ENCODE measurements at places on chromosomes 12 and 14.
A peak's percentile ranks its signal among the peaks of the same experiment; 100 is the strongest.

DNA sequence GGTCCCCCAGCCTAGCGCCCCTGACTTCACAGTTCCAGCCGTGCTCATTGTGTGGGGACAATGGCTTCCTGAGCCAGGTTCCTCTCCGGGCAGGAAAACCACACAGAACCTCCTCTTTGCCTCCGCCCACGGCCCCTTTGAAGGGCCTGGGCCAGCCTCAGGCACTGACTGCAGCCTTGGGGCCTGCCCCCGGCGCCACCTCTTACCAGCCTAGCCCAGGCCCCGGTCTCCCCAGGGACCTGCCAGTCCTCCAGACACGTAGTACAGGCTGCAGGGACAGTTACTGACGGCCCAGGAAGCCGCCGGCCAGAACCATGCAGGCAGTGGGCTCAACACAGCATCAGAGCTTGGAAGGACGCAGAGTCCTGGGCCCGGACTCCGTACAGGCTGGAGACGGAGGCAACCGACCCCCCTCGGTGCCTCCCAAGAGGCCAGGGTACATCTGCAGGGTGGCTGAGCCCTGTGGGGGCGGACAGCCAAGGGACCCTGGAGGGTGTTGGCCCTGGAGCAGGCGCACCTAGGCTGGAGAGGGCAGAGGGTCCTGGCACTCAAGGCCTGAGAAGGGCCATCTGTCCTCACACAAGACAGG is 20.9 kb upstream of the NUDT14 start:
- DNase-seq = no peak

- DNase-seq = no peak
Measured at GRCh38 chr14:44699391-44699790, 192.3 kb upstream of the FSCB start.

- no peak for DNase-seq
Measured at GRCh38 chr12:70733385-70733784, 96.2 kb upstream of the PTPRB start.

DNA sequence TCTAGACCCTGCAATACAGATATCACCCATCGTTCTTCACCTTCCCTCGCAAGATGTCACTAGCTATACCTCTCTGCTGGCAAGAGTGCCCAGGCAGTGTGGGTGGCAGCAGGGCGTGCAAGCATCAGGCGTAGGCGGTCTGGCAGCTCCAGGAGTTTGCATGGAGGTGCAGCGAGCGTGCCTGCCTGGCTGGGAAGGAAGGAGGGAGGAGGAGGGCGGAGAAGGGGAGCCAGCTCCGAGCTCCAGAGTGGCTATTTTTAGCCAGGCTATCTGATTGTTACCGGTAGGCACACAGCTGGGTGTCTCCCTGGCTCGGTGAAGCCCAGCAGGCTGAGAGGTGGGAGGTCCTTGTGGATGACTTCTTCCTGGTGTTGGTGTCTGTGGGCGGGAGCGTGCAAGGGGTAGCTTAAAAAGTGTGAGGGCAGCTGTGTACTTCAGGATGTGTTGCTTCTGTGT is 6.2 kb downstream of the FOXJ2 start:
- peak; percentile 63 for DNase-seq

DNA sequence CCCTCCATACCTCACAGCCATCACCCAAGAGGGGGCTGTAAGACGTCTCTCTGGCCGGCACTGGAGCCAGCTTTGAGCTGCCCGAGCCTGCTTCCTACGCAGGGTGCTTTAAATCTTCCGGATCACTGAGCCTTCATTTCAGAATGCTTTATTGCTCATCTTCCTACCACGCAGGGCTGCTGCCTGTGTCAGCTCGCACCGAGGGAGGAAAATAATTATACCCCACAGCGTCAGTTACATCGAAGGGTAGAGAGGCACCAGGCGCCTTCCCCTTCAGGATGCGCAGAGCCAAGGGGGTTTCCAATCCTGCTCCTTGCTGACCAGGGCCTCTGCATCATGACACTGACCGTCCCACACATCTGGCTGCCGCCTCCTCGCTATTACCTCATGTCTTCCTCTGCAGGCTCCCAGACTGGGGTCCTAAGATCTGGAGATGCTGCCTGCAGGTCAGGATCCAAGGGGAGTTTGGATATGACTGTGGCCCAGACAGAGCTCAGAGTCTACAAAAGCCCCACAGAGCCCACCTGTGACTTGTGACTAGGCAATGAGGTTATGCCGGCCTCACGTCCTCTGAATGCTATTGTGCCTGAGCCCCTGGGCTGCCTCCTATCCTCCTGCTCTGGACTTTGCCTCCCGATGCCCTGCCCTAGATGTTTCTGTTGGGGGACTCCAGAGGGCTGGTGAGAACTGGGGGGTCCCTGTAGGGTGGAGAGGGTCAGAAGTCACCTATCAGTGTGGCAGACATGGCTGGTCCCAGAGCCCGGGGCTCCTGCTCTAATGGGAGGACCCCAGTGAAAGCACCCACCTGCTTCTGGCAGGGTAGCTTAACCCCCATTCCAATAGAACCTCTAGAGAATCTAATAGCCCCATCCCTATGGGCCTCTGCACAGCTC is 220.3 kb upstream of the RTL1 start:
- no peak for DNase-seq

GRCh38 chr14:40402957-40403356 is 970.7 kb upstream of the FBXO33 start:
- DNase-seq = no peak

DNA sequence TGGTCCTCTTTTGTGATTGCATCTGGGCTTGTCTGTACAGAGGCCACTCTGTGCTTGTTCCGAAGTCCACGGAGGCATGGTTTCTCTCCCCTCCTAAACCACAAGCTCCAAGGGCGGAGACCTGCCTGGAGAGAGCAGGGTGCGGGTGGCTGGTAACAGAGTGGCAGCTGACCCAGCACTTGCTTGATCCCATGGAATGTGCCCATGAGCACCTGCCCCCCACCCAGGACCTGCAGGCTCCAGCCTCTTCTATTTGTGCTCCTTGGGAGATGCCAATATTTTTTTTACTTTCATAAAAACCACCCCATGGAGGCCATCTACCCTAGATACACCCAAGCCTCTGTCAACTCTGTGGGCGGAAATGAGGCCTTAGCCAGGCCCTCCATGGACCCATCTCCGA is 104.7 kb downstream of the PRMT8 start:
- DNase-seq = no peak

DNA sequence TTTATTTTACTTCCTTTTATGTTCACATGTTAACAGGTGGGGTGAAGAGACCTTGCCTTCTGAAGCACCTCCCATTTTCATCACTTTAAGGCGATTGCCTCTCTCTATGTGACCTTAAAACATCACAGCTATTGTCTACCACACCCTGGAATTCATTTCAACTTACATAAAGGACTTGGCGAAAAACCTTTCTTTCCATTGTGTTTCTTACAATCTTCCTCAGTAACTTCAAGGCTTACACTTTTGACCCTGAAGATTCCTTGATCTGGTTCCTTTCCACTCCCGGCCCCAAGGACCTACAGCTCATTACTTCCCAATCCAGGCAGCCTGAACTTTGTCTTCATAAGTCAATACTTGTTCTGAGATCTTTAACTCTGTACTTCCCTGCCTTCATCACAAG is 443.3 kb downstream of the ADAMTS20 start:
- DNase-seq = no peak

DNA sequence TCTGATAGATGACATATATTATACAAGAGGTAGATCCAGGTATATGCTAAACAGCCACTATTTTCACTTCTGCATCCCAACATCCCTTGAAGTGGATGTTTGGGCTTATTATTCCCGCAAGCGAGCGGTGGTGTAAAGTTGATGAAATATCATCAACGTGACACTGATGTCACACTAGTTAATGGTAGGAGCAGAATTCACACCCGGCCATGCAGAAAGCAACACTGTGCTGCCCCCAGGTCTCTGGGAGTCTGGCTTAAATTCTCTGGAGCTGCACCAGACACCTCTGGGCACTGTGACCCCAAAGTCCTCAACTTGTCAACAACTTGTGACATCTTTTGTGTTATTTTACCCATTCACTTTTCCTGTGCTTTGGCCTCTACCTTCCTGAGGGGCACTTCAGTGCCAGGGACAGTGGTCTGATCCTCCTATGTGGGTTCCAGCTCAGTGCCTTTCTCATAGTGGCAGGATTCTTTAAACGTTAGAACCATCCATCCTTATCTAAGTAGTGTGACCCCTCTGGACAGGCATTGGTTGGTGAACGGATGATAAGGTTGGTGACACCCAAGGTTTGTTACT is 952 bp downstream of the DRAM1 start:
- DNase-seq = no peak

- no peak for DNase-seq
Measured at GRCh38 chr14:94284221-94284620, 8.8 kb downstream of the SERPINA10 start.

- peak; percentile 36 for DNase-seq
Measured at GRCh38 chr12:131223171-131223761, 269.6 kb downstream of the ADGRD1 start.

Data from dorsolateral prefrontal cortex (tissue), 122 donors.